ENCODE measurements at places on chromosomes 7 and 10.

- no peak for DNase-seq
These were observed 43.1 kb upstream of the CTTNBP2 start for GRCh38 chr7:117916309-117916708.

DNA sequence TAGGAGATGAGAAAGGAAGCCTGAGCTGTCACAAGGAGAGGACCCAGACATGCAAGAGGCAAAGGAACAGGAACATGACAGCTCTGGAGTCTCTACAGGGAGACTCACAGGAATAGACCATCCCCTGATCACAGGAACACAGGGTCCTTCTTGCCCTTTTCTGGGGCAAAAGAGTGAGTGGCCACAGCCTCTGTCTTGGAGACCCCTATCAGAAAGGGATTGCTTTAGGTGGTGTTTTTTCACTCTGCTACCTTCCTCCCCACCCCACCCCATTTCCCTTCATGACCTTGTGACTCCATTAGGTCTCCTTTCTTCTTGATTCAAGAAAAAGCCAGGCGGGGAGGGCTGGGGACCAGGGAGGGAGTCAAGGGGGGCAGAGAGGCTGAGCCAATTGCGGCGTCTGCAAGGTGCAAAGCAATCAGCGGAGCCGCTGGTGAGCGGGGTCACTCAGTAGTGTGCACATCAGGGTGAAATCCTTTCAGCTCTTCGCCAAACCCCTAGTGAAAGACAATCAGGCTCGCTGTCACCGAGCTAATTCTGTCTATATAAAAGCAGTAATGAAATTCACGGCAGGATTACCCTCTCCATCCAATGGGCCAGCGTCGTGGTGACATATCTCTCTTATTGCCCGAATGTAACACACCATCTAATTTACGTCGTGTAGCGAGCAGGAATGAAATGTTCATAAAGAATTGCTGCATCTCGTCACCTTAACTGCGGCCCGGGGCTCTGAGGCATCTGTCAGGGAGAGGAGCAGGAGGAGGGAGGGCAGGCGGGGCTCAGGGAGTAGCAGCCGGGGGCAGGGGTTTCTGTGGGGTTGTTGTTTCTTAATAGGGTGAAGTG lies 31.5 kb upstream of the BTRC start:
- DNase-seq: no peak

DNA sequence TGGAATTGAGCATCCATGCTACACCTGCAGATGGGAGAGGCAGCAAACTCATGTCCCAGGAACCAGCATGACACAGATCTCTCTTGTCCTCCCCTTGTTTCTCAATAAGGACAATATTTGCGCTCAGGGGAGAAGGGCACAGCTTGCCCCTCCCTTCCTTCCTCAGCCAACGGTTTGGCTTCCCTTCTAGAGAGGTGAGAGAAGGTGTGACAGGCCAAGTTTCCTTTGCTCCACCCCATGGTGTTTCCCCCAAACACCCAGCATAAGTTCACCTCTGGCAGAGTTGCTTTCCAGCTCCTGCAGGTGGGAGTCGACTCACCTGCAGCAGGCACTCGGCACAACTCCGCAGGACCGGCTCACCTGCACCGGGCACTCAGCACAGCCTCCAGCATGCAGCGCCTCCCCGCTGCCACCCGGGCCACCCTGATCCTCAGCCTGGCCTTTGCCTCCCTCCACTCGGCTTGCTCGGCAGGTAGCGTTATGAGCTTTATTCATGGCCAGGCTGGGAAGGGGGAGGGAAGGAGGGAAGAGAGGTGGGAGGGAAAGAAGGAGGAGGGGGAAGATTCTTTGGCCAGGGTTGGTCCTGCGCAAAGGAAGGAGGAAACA lies at the start of the genes ATP6V0A4 and TMEM213:
TSS of gene ATP6V0A4 (minus strand) at position 482 of the 606 bp plus-strand sequence. CDS start 26,949 bp downstream, outside the sequence.
TSS of gene TMEM213 (plus strand) at position 280 of the 606 bp plus-strand sequence. CDS start at position 391, 111 bp downstream.
- no peak for DNase-seq

GRCh38 chr10:73625004-73625883 lies 16.0 kb downstream of the MYOZ1 start:
- no peak for DNase-seq

- no peak for DNase-seq
These were observed 15.4 kb downstream of the ADCYAP1R1 start for GRCh38 chr7:31067491-31067890.

GRCh38 chr10:30589441-30589840 lies 40.1 kb downstream of the LYZL2 start:
- no peak for DNase-seq

GRCh38 chr7:122532406-122533269 lies 166.3 kb downstream of the RNF133 start:
- DNase-seq: no peak

DNA sequence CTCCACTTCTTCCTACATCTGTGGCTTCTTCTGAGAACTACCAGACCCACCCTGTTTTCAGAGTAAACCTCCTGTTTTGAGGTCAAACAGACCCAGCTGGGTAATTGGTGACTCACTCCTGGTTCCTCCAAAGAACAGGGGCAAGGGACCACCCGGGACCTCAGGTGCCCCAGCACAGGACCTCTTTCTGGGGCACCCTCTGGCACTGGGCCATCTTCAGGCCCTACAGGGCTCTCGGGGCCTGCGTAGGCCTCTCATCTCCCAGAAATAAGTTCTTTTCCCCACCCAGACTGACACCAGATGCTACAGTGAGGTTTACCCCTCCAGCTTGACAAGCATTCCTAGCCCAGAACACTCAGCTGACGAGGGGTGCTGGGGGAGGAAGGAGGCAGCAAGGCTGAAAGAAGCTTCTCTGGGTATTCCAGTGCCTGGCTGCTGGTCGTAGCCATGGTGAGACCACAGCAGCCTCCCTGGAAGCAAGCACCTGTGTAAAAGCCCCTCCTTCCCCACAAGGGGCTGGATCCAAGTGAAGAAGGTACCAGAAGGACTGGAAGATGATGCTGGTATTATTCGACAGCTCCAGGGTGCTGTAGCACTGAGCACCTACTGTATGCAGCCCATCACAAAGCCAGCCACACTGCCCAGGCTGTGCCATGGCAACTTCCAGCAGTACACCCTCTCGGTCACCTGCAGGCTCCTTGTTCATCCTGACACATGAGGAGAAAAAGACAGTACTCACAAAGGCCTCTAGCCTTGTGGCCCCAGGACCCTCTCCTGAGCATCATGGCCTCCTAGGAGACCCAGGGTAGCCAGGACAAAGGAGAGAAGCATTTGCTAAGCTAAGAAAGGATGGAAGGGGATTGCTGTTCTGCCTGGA lies 47.4 kb downstream of the ALOX5 start:
- DNase-seq: no peak

DNA sequence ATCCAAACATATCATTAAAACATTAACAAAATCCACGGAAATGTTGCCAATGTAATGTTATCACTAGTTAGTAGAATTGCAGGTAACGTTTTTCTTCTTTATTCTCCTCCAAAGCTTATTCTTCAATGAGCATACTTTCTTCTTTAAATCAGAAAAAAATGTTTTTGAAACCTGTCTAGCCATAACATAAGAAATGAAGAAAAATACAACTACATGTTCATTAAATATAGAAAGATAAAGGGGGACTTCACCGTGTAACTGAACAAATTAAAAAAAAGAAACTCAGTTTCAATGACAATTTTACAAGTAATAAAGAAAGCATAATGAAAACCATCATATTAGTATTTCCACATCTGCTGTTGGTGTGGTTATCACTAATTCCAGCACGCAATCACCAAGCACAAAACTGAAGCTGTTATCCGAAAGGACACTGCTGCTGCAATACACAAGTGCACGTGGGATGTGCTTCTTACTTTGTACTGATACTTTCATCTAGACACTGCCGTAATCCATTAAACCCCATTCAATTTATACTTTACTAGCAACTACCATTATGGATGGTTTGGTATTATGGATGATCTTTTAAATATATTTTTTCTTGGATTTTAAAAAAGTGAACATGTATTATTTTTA lies 9.6 kb downstream of the ESYT2 start:
- DNase-seq: no peak

DNA sequence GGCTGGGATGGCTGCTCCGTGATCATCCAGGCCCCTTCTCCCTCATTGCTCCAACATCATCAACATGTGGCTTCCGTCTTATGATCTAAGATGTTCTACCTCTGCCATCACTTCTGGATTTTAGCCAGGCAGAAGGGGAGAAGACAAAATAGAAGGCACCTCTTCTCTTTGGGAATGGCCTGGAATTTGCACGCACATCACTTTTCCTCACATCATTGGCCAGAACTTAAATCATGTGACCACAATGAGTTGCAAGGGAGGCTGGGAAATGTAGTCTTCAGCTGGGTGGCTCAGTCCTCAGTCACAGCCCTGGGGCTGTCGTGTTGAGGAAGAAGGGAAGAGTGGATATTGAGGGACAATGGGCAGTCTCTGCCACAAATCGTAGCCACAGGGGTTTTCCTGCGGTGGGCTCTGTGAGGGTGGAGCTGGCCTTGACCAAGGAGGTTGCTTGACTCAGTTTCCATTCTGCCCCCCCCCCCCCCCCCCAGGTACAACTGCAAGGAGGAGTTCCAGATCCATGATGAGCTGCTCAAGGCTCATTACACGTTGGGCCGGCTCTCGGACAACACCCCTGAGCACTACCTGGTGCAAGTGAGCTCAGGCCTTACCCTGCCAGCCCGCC lies 50.3 kb downstream of the PALD1 start:
- no peak for DNase-seq

GRCh38 chr10:87860816-87861403 lies 2.4 kb downstream of the KLLN start:
- DNase-seq: no peak

- DNase-seq: no peak
These were observed 84.5 kb downstream of the AOAH start for GRCh38 chr7:36639826-36640225.

GRCh38 chr7:124155432-124156022 lies 122.7 kb upstream of the TMEM229A start:
- DNase-seq: no peak

GRCh38 chr10:22271786-22272185 lies 44.4 kb upstream of the COMMD3 start:
- DNase-seq: no peak

- DNase-seq: no peak
These were observed 27.3 kb downstream of the SLC18A2 start for GRCh38 chr10:117268258-117268657.

GRCh38 chr7:91265693-91266066 lies 1.4 kb downstream of the FZD1 start:
- no peak for DNase-seq

DNA sequence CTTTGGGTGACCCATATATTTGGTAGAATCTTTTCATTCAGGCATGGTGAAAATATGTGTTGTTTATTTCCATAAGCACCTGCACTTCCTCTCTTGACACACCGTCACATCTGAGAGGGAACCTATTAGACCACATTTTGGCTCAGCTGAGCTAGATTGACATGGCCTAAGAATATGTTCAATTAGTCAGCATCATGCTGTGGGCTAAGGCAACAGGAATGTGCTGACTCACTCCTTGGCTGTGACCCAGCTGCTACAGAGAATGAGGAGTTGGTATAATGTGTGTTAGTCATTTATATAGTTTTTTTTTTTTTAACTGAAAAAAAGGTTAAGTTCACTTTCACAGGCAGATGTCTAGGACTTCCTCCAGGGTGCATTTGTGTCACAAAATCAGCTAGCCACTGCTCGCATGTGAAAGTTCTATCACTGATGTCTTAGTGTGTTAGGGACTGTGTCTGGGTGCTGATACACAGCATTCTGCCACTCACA lies 180.6 kb downstream of the SEMA3E start:
- no peak for DNase-seq
